Activated naive CD8-positive, alpha-beta T cell treated with anti-CD3 and anti-CD28 coated beads, Interleukin-2, amount 50 U/mL, for 24 hours (primary cell): ENCODE measurements at places on chromosomes 5 and 9.

DNA sequence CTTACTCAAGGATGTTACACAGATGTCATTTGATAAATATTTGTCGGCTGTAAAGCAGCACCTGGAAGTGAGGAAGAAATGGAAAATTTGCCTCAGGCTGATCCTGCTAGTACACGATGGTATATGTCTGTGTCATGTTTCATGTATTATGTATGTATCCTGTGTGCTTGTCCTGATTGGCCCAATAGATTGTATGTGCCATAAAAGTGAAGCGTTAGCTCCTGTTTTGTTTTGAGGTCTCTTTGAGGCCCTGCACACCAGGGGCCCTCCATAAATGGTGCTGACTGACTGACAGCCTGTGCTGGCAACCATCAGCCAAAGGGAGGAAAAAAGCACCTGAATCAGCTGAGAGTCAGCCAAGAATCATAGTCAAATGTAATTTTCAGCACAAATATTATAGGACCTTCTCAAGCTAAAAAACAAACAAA, 11.8 kb upstream of the LNPEP start:
- peaks cover 58% of the 10 kb centered on the region for H3K4me1 ChIP-seq
- no peaks in the 10 kb centered on the region for H3K27me3 ChIP-seq
- peaks cover 14% of the 10 kb centered on the region for H3K36me3 ChIP-seq
- DNase-seq: no peak
- no peak overlapping the region for H3K4me3 ChIP-seq

- H3K27me3 ChIP-seq: no peaks in the 10 kb centered on the region
- H3K4me3 ChIP-seq: no peak overlapping the region
- DNase-seq: no peak
- H3K36me3 ChIP-seq: peaks cover 19% of the 10 kb centered on the region
Measured at GRCh38 chr9:136925414-136926153, 19.0 kb downstream of the FBXW5 start.

- H3K27ac ChIP-seq: no peak overlapping the region
- no peaks in the 10 kb centered on the region for H3K4me1 ChIP-seq
- no peak overlapping the region for H3K4me3 ChIP-seq
Measured at GRCh38 chr9:7192266-7192665, 434.5 kb downstream of the KDM4C start.

GRCh38 chr9:16744394-16744793, 126.1 kb downstream of the BNC2 start:
- no peaks in the 10 kb centered on the region for H3K4me1 ChIP-seq
- no peaks in the 10 kb centered on the region for H3K27me3 ChIP-seq
- no peak overlapping the region for H3K27ac ChIP-seq
- no peak for DNase-seq
- no peaks in the 10 kb centered on the region for H3K36me3 ChIP-seq

DNA sequence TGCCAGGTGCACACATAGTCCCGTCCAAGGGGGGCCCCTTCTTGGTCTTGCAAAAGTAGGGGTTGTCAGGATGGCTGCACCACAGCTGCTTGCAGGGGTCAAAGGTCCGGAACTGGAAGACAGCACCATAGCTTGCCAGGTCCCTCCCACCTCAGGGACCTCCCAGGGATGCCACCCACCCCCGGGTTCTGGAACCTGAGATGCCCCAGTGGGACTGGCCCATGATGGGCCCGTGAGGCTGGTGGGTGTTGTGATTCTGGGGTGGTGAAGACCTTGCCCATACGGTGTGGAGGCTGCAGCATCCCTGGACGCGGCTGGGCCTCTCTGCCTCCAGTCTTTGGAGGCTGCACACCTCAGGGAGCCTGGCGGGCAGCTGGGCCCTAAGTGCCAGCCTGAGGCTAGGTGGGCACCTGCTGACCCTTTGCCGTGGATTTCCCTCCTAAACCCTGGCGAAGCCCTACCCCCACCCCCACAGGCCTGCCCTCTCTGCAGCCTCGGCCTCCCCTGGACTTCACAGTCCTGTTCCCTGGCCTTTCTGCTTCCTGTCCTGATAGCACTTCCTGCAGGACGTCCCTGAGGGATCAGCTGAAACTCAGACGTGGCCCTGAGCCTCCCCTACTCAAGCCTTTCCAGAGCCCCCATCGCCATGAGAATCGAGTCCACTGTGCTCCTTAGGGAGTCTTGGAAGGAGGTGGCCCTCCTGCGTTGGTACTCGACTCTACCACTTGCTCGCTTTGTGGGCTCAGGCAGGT, 92.1 kb downstream of the ZNF354C start:
- H3K27ac ChIP-seq: no peak overlapping the region
- H3K27me3 ChIP-seq: no peaks in the 10 kb centered on the region
- H3K36me3 ChIP-seq: no peaks in the 10 kb centered on the region
- DNase-seq: no peak
- no peaks in the 10 kb centered on the region for H3K4me1 ChIP-seq

DNA sequence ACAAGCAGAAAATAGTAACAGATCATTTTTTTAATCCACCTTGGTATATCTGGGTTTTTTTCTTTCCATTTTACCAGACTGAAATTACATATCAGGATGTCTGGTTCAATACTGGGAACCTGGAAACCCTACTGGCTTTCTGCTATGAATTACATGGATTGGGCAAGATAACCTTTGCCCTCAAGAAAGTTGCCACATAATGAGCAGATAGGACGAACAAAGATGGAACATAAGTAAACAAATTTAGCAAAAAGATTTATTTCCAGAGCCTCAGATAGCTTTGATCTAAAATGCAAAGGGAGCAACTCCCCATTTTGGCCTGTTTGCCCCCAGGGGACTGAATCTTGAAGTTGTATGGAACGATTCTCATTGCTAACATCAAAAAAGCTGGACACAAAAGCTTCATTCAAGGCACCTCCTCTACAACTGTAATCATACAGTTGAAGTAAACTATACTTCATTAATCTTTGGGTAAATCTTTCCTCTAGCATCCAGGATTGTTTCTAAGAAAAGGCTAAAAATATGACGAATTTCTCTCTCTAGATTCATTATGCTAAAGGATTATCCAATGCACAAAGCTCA, 131.6 kb upstream of the PTGER4 start:
- H3K4me1 ChIP-seq: no peaks in the 10 kb centered on the region
- no peak for DNase-seq
- H3K27me3 ChIP-seq: no peaks in the 10 kb centered on the region
- no peak overlapping the region for H3K4me3 ChIP-seq
- H3K36me3 ChIP-seq: no peaks in the 10 kb centered on the region
- no peak overlapping the region for H3K27ac ChIP-seq

DNA sequence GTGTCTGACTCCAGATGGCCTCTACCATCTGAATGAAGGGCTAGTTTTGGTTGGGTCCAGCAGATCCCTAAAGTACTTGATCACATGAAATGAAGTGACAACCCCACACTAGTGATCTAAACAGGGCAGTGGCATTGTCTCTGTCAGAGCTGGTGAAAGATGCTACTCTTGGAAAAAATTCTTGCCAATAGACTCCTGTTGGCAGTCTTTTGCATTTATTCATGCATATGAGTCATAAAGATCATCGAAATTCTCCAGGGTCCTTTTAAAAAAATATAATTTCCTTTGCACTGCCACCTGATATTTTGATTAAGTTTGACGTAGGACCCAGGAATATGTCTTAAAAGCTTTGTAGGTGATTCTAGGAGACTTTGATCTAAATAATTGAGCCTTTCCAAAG, 135.1 kb upstream of the ELL2 start:
- H3K27me3 ChIP-seq: no peaks in the 10 kb centered on the region
- no peak overlapping the region for H3K4me3 ChIP-seq
- H3K36me3 ChIP-seq: no peaks in the 10 kb centered on the region
- peaks cover 3% of the 10 kb centered on the region for H3K4me1 ChIP-seq
- no peak overlapping the region for H3K27ac ChIP-seq
- DNase-seq: no peak

- H3K4me1 ChIP-seq: peaks cover 38% of the 10 kb centered on the region
- no peak overlapping the region for H3K4me3 ChIP-seq
- H3K27me3 ChIP-seq: no peaks in the 10 kb centered on the region
- H3K27ac ChIP-seq: no peak overlapping the region
- H3K36me3 ChIP-seq: no peaks in the 10 kb centered on the region
Measured at GRCh38 chr5:56158331-56158960, 74.7 kb downstream of the ANKRD55 start.

GRCh38 chr9:134287591-134288491, 38.4 kb upstream of the RXRA start:
- H3K4me3 ChIP-seq: no peak overlapping the region
- DNase-seq: no peak
- peaks cover 12% of the 10 kb centered on the region for H3K27me3 ChIP-seq
- H3K27ac ChIP-seq: no peak overlapping the region
- no peaks in the 10 kb centered on the region for H3K36me3 ChIP-seq
- H3K4me1 ChIP-seq: peaks cover 2% of the 10 kb centered on the region

- H3K27ac ChIP-seq: no peak overlapping the region
- no peak overlapping the region for H3K4me3 ChIP-seq
Measured at GRCh38 chr5:59842999-59843398, 50.5 kb downstream of the PDE4D start.

- no peak overlapping the region for H3K27ac ChIP-seq
- no peak overlapping the region for H3K4me3 ChIP-seq
- H3K4me1 ChIP-seq: no peaks in the 10 kb centered on the region
- no peaks in the 10 kb centered on the region for H3K36me3 ChIP-seq
Measured at GRCh38 chr5:37071901-37072581, 177.1 kb downstream of the CPLANE1 start.

DNA sequence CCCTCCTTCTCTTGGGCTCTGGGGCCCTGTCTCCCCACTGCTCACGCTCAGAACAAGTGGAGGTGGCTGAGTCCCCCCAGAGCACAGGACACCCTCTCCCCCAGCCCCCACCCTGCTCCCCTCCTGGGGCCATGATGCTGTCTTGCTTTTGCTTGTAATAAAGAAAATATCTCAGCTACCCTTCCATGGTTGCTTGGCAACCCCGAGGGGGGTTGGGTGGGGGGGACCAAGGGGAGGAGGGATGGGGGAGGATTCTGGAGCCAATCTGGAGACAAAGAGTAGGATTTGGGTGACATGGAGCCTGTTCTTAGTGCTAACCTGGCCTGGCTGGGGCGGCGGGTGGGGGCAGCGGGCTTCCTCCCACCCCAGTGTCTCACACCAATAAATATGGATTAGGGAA, 16.1 kb upstream of the CERCAM start:
- no peak overlapping the region for H3K4me3 ChIP-seq
- no peak for DNase-seq
- no peak overlapping the region for H3K27ac ChIP-seq
- H3K4me1 ChIP-seq: no peaks in the 10 kb centered on the region

GRCh38 chr9:98806394-98807035, 955 bp upstream of the GALNT12 start:
- DNase-seq: no peak
- H3K4me1 ChIP-seq: peaks cover 28% of the 10 kb centered on the region
- peak overlapping the region; percentile 63 for H3K4me3 ChIP-seq
- H3K27ac ChIP-seq: no peak overlapping the region

DNA sequence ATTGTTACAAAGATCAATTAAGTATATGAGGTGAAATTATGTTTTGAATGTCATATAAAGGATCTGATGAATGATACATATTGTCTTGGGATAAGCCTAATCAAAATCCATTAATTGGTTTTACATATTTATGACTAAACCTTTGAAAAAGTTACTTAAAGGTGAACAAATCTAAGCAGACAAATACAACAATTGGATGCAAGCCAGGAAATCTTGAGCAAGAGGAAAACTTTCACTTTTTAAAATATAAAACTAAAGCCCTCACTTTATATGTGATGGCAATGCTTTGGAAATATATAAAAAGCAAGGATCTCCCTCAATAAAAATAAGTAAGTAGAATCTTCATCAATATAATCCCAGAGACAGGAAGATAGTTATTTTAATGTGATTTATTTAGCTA, 80.1 kb downstream of the EDIL3 start:
- no peaks in the 10 kb centered on the region for H3K27me3 ChIP-seq
- no peak overlapping the region for H3K4me3 ChIP-seq
- H3K4me1 ChIP-seq: no peaks in the 10 kb centered on the region
- no peak for DNase-seq
- H3K36me3 ChIP-seq: no peaks in the 10 kb centered on the region

DNA sequence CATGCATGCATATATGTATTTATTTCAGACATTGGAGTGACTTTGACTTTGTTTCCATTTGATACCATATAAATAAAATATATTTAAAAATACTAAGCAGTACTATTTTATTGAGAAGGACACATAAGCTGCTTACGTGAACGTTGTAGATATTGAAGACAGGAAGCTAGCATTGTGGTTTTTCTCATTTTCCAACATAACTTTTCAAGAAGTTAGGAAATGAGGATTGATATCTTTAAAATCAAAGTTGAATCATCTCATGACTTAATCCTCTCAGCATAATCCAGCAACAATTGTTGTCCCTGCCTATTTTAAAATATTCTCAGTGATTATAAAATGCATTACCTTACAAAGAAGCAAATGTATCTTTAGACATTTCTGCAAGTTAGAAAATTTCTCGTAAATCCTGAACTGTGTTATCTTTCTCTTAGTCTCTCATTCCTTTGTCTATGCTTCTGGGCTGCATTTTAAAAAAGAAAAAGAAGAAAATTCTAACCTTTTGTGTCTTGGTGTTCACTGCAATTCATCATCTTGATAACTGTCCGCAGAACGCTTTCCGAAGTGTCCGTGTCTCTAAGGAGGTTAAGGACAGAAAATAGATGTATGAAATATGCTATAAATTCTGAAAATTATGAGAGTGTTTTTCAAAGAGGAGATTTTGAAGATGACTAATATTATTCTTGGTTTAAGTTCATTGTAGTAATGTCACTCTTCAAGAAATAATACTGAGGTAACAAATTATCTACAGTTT, 1089.9 kb upstream of the CDH6 start:
- DNase-seq: no peak
- no peak overlapping the region for H3K27ac ChIP-seq
- H3K27me3 ChIP-seq: no peaks in the 10 kb centered on the region
- H3K4me1 ChIP-seq: no peaks in the 10 kb centered on the region
- H3K36me3 ChIP-seq: no peaks in the 10 kb centered on the region
- no peak overlapping the region for H3K4me3 ChIP-seq

DNA sequence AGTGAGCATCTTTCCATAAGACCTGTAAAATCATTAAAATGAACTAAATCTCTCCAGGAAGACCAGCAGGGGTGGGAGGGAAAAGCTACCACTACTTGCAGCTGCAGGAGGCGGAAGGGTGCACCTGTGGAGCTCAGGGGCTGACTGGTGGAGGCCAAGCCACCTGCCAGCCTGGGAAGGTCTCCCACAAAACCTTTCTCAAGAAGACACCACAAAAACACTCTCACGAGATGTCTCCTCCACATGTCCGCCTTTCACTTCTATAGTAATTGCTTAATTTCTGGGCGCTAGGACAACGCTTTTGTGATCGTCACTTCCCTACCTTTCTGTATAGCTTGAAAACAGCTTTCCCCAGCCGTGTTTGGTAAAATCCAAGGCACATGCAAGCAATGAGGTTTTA, 114.4 kb downstream of the ROR2 start:
- no peak for DNase-seq
- H3K4me1 ChIP-seq: no peaks in the 10 kb centered on the region
- H3K36me3 ChIP-seq: no peaks in the 10 kb centered on the region
- no peak overlapping the region for H3K4me3 ChIP-seq

GRCh38 chr5:1838013-1838412, 36.8 kb downstream of the NDUFS6 start:
- no peak overlapping the region for H3K27ac ChIP-seq
- DNase-seq: no peak
- H3K4me1 ChIP-seq: no peaks in the 10 kb centered on the region
- peaks cover 16% of the 10 kb centered on the region for H3K27me3 ChIP-seq
- H3K36me3 ChIP-seq: no peaks in the 10 kb centered on the region

GRCh38 chr9:94076557-94076956, 7.7 kb upstream of the PTPDC1 start:
- H3K4me1 ChIP-seq: peaks cover 2% of the 10 kb centered on the region
- H3K27ac ChIP-seq: no peak overlapping the region
- no peak overlapping the region for H3K4me3 ChIP-seq
- DNase-seq: no peak
- no peaks in the 10 kb centered on the region for H3K27me3 ChIP-seq
- H3K36me3 ChIP-seq: peaks cover 13% of the 10 kb centered on the region
